ENCODE measurements at places on chromosomes 1 and 21.
A peak's percentile ranks its signal among the peaks of the same experiment; 100 is the strongest.

DNA sequence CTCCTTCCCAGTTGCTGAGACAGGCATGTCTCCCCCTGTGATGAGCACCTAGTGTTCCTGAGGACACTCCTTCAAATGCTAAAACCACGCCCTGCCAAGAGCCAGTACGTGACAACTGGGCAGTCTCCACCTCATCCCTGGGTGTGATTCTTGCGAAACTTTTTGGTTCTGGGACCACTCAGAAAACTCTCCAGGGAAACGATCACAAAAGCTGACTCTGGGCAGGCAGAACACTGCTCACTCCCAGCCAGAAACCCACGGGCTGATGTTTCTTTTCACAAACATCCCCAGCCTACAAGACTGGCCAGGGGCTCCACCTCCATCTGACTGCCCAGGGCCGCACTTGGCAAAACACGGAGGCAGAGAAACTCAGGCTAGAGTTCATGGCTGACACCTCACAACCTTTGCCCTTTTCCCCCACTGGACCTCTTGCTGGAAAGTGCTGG lies 24.4 kb downstream of the DHRS3 start:
- no peak for DNase-seq

- DNase-seq = no peak
These were observed 16.1 kb upstream of the GPR37L1 start for GRCh38 chr1:202106340-202107254.

GRCh38 chr1:222106377-222106776 lies 364.5 kb upstream of the DUSP10 start:
- no peak for DNase-seq

- DNase-seq = no peak
These were observed 40.9 kb upstream of the MCOLN3 start for GRCh38 chr1:85089203-85089602.

GRCh38 chr1:12615159-12615864 lies 2.7 kb downstream of the DHRS3 start:
- no peak for DNase-seq

GRCh38 chr1:19957779-19958178 lies 21.6 kb downstream of the PLA2G2A start:
- no peak for DNase-seq

GRCh38 chr21:45971616-45972352 lies 9.8 kb upstream of the COL6A1 start:
- DNase-seq = no peak

DNA sequence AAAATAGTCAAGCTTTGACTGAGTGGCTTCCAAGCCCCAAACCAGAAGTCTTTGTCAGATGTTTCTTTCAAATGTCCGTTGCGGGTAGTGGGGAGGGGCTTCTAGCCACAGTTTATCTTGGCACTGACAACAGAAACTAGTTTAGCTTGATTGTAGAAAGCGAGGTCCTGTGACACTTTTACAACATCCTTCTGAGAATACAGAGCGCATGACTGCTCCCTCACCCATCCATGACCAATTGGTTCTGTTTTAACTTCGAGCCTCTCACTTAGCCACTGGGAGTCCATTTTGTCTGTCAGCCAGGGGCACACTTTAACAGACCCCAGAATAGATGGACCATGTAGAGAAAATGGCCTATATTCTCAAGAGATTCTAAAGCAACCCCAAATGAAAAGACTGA lies 199.2 kb upstream of the ST6GALNAC5 start:
- no peak for DNase-seq

DNA sequence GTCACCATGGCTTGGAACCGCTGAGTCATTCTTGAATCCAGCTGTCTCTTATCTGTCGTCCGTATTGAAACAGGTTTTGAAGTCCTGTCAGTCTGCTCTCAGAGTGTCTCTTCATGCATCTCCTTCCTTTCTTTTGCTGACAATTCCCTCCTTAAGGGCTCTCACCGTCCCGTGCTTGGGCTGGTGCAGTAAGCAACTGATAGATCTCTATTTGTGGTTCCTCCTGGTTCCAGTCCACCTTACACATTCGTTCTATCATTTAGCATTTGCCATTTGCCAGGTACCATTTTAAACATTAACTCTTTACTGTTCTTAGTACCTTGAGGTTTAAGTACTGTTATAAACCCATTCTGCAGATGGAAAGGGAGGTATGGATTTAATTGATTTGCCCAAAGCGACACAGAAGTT lies 88.9 kb downstream of the DYRK1A start:
- DNase-seq = peak; percentile 28

DNA sequence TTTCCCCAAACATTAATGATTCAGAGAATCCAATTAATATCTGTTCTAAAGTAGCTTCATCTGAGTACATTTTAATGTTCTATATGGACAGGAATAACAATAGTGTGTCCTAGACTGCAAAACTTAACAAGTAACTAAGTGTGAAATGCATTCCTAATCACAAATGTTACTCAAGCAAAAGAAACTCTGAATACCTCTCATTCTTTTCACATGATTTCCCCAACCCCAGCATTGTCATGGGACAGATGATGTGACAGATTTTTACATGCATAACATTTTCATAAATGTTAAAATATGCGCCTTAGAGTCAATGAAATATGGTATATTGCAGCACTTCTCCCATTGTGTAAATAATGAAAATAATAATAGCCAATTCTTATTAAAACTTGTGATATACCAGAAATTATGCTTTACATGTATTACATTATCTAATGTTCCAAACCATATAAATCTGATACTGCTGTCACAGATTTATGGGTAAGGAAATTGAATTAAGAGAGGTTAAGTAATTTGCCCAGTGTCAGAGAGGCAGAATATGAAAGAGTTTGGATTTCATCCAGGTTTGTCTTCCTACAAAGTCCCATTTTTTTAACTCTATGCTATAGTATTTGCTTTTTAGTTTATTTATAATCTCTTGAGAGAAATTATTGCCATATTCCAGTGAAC lies 269.4 kb downstream of the LRRC7 start:
- no peak for DNase-seq

DNA sequence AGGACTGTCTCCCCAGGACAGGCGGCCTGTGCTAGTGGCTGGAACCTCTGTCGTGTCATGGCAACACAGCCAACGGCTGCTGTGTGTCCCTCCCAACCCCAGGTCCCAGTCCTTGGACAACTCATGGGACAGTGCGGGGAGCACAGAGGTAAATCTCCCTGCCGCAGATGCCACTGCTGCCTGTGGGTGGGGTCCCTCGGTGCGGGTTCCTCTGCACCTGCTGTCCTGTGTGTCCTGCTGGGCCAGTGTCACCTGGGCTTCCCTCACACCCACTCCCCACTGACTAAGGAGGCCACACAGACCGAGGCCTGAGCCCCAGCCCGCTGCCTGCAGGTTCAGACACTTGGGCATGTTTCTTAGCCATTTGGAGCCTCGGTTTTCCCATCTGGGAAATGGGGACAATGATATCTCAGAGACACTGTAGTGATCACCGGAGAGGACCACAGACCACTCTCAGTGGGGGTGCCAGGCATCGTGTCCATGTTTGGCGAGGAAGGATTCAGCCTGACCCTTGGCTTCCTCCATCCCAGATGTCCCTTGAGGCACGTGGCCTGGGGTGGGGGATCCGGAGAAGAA lies 96.5 kb downstream of the SIK1 start:
- DNase-seq = no peak

- DNase-seq = no peak
These were observed 51.6 kb upstream of the KIAA0040 start for GRCh38 chr1:175244206-175244605.

DNA sequence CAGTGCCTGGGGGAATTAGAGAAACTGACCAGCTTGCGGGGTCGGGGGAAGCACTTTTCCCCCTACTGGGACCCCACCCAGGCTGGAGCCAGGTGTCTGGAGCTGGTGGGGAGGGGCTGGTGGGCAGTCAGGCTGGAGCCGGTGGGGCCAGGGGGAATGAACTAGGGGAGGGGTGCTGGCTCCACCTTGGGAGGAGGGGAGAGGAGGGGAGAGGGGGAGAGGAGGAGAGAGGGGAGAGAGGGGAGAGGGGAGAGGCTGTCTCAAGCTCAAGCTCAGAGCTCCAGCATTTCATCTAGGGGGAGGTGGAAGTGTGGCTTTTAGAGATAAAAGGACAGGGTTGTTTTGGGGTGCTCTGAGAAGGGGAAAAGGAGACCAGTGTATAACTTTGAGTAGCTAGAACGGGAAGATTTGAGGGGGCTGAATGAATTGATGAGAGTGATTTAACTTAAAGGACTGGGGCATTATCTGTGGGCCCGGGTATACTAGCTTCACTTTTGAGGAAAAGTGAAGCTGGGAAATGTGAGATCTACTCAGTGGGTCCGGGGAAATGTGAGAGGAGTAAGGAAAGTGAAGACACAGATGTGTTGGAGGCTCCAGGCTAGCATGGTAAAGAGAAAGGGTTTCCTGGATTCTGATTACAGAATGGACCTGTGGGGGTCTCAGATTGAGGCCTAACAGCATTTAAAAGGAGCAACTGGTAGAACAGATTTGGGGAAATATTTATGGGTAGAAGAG lies 2.8 kb downstream of the EFNA1 start:
- DNase-seq = no peak

DNA sequence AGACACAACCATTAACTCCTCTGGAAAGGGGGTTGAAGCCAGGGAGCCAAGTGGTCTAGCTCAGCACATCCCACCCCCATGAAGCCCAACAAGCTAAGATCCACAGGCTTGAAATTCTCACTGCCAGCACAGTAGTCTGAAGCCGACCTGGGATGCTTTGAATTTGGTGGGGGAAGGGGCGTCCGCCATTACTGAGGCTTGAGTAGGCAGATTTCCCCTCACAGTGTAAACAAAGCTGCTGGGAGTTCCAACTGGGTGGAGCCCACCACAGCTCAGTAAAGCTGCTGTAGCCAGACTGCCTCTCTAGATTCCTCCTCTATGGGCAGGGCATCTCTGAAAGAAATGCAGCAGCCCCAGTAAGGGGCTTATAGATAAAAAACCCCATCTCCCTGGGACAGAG lies 193.5 kb downstream of the GPATCH2 start:
- no peak for DNase-seq

GRCh38 chr1:27143401-27143800 lies 11.5 kb downstream of the SLC9A1 start:
- no peak for DNase-seq

DNA sequence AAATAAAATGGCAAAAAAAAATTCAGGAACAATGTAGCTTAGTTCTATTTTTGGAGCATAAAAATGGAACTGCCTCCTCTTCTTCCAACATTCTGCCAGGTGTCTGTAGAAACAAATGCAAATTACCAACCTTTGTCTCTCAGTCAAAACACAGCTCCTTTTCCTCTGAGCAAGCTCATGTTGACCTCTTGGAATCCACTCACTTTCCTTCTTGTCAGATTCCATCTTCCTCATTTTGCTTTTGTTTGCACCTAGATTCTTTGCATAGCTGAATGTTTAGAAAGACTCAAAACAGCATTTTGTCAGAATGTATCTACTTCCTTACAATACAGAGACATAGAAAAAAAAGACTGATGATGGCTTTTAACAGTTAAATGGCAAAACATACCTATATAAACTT lies 178.2 kb downstream of the ADGRL2 start:
- no peak for DNase-seq

- no peak for DNase-seq
These were observed 31.9 kb downstream of the MROH9 start for GRCh38 chr1:170967042-170967910.

GRCh38 chr1:215475796-215476481 lies 91.2 kb upstream of the KCTD3 start:
- no peak for DNase-seq

DNA sequence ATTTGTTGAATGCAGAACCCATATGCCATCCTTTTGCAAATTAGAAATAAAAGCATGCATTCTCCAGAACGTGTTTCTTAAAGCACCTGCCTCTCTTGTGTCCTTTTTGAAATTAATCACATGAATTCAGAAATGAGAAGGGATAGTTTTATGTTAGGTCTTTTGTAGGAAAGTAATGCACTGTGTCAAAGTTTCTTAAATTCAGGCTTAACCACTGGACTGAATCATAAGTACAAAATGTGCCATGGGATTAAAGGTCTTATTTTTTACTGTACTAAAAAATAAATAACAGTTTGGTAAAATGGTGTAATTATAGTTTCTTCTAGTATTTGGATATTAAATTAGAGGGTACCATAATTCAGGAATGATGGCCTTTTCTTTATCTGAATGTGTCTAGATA lies 290.1 kb upstream of the USP25 start:
- no peak for DNase-seq

- DNase-seq = no peak
These were observed 326.1 kb downstream of the ASTN1 start for GRCh38 chr1:176838276-176838995.

DNA sequence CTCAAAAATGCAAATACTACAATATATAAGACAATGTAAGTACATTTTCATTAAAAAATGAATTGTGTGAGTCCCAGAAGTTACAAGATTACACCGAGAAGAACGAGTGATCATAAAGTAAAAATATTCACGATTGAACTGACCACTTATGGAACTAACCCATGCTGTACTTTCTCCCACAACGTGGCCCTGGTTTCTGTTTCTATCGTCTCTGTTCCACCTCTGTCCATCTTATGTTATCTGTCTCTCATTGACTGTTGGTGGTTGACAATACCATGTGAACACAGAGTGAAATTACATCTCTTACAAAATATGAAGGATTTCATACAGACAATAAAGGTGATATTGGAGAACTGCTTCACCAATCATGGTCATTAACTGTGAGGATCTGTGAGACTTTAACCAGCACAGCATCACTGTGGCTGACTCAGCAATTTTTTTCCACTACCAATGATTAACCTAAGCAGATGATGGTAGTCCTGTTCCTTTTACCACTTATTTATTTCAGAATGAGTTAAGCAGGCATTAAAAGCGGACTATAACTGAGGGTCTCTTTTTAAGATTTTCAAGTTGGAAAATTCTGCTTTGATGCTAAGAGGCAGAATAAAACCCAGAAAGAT lies 165.1 kb downstream of the TGFB2 start:
- no peak for DNase-seq

Measured in GF-D8 (cell line).